Stimulated activated CD4-positive, alpha-beta T cell treated with anti-CD3 and anti-CD28 coated beads, TNF-alpha, amount 100 ng/mL, for 24 hours (primary cell): ENCODE measurements at places on chromosomes 2 and 18.

- no peak for DNase-seq
Measured at GRCh38 chr2:45794134-45794617, 142.7 kb downstream of the PRKCE start.

- no peak for DNase-seq
Measured at GRCh38 chr2:217482056-217482710, 520.6 kb downstream of the TNS1 start.

DNA sequence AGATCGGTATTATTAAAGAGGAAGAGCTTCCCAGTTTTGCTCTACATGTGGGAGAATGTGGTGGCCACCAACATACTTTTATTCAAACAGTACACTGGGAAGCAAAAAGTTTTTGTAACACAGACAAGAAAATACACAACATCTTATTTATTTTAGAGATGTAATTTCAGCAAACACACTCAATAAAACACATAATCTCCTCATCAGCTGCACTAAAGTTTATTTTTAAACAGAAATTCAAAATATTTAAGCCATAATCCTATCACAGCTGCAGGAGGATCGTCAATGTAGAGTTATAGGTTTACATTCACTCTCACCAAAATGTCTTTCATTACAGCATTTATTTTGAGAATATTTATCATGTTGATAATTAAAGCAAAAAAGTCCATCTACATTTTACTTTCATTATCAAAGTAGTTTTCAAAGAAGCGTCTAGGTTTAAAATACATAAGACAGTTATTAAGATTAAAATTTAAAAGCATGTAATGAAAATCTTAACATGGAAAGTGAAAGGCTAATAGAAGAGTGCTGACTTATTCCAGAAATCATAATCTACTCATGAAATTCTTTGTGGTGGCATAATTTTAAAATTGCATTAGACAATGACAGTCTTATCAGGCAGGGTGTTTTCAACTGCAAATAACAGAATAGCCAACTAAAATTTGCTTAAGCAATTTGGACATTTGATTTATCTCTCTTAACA is 61.0 kb downstream of the ANKRD44 start:
- DNase-seq, result no peak

GRCh38 chr2:119821266-119821665 is 61.5 kb downstream of the PTPN4 start:
- DNase-seq, result no peak

- DNase-seq, result no peak
Measured at GRCh38 chr18:62935994-62936393, 220.7 kb downstream of the PHLPP1 start.

GRCh38 chr2:99489063-99489760 is 605 bp downstream of the REV1 start:
- no peak for DNase-seq

GRCh38 chr2:2026252-2026831 is 282.0 kb upstream of the PXDN start:
- no peak for DNase-seq
